Dermis blood vessel endothelial cell (primary cell): ENCODE measurements at places on chromosomes 3 and 15. TPM values are rescaled to one million over a fixed set of nuclear protein-coding genes. Genes with fewer than 3 reads are reported as not detected.

The SELENOS gene
- total RNA-seq = 56.2 and 82.7 TPM in 2 replicates

The TMEM207 gene
- not detected in 2 replicates for total RNA-seq

The OR5K2 gene
- total RNA-seq = not detected in 2 replicates

The ROBO1 gene
- total RNA-seq = 0.47 and 1.0 TPM in 2 replicates

The CD200 gene
- 3.4 and 3.7 TPM in 2 replicates for total RNA-seq

The ERICH6 gene
- not detected in 2 replicates for total RNA-seq

The LRRC15 gene
- total RNA-seq = 0.28 and 0.51 TPM in 2 replicates

DNA sequence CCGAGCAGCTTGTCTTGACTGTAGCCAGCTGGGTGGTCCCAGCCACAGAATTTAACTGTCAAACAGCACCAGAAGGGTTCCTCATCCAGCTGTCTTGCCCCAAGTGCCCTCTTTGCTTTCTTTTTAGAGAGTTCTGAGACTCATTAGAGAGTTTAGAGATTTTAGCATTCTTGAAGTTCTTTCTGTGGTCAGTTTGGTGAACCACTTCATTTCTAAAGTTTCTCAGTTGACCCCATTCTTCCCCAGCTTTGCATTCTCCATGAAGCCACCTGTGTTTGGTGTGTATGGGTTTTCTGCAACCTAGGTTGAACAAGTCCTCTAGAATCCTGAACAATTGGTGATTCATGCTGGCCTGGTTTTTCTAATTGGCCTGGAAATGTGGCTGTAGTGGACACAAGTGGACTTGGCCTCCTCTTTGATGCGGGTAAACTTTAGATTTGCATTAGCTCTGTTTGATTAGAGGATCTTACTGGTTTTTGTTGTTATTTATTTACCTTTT is 33.7 kb downstream of the FLNB start:
- DNase-seq = peak; percentile 69

GRCh38 chr3:53113293-53114010 is 16.8 kb downstream of the RFT1 start:
- no peak for DNase-seq

DNA sequence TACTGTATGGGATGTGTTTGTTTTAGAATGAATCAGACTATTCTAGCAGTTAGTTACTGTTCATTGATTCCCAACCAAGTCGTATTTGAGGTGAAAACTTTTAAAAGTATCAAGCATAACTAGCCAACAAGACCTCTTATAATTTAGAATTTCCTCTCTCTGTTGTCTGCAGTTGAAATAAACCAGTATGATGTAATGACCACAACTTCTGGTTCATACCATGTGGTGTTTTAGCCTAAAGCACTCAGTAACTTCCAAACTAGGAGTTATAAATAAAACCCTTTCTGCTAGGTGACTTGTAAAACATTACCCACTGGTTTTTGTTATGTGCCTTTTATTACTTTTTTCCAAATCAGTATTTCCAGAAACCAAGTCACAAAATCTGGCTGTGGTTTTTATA is 19.8 kb upstream of the P2RY12 start:
- DNase-seq = no peak

GRCh38 chr15:35751413-35752133 is 205.6 kb upstream of the DPH6 start:
- DNase-seq = peak; percentile 90

- DNase-seq = no peak
Observed at GRCh38 chr3:160828880-160829279, 72.8 kb downstream of the PPM1L start.

DNA sequence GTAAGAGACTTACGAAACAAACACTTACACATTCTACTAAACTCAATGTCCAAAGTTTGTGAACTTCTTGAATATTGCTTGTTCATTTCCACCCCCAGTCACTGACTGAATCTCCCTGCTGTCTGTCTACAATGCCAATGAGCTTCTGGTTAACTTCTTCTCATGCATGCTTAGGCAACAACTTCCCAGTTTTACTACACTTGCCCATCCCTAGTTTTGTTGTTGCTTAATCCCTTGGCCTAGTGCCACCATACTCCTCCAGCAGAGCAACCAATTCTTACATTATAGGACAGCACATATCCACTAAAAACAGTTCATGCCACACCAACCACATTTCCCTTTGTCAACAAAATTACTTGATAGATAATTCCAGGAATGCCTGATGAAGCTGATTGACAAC is 40.9 kb upstream of the CCR2 start:
- DNase-seq = no peak

- DNase-seq = peak; percentile 91
Observed at GRCh38 chr3:49839193-49839809, 17.1 kb downstream of the TRAIP start.

DNA sequence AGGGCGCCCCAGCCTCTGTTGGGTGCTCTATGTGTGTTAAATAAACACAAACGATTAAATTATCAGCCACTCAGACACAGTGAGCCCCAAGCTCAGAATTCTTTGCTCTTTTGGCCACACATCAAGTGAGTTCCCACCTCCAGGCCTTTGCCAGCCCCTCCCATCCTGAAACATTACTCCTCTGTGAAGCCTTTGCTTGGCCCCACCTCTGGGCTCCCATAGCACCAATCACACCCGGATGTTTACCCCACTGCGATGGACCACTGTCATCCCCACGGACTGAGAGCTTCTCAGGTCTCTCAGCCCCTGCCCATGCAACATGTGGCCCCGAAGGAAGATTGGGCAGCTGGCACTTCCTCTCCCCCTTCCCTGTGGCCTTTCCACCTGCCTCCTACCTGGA is 85.1 kb downstream of the NUP210 start:
- no peak for DNase-seq

DNA sequence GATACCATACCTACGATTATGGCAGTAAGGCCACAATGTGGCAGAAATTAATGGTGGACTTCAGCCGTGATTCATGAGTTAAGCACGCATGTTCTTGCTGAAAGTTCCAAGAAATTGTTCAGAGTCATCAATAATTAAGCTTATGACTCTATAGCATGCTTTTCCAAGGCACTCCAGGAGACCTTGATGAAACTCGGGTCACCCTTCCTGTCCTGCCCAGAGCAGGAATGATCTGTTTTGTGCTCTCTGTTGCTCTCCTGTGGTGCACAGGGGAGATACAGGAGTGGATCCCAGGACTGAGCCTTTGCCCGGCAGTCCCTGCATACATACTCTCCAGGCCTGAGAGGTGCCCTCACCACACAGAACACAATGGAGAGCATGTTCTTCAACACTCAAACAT is 141.6 kb upstream of the SLC2A2 start:
- peak; percentile 51 for DNase-seq

DNA sequence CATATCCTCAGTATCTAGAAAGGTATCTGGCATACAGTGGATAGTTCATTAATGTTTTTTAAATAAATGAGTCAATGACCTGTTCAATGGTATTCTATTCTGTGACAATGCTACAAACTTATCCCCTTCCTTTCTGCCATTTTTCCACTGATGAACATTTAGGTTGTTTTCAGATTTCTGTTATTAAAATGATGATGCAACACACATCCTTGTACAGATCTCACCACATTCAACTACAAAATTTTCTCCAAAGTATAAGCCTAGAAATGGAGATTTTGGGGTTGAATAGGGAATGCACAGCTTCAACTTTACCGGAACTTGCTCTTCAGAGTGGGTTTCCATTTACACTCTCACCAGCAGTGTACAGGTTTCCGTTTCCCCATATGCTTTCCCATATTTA is 210.2 kb downstream of the ISL2 start:
- DNase-seq = no peak

- DNase-seq = peak; percentile 10
Observed at GRCh38 chr15:79091204-79091867, 756 bp upstream of the RASGRF1 start.

GRCh38 chr3:167350245-167350862 is 29.7 kb downstream of the ZBBX start:
- no peak for DNase-seq

DNA sequence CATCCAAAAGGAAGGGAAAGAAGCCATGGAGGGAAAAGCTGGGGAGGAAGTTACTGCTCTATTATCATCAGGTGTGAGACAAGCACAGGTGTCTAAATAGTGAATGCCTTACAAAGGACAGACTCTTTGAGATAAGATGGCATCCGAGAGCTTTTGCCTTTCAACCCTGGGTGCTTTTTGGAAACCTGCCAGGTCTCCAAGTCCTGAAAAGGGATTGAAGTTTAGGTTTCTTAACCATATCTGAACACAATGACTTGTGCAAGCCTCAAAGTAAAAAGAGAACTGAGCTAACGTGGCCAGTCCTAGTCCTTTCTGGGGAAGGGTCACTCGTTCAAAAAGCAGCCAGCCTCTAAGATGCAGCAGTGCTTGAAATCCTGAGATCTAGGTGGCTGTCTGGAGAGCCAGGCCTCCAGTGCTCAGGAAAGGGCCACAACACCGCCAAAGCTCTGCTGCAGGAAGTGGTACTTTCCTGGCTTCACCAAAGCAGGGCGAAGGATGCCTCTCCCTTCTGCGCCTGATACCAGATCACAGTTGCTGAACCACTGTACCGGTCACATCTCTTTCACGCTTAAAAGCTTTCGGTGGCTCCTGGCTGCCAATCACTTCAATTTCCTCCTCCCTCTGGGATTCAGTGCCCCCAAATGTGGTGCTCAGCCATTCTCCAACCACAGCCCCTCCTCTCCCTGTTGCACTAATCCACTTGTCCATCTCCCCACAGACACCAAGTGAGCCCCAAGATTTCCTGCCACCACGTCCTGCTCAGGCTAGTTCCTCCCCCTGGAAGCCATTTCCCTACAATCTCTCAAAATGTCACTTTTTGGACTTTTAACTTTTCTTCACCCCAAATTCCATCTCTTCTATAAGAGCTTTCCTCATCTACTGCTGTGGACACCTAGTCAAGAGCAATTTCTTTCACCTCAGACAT is 104.1 kb upstream of the LPP start:
- no peak for DNase-seq
